Muscle of back (tissue), 13 donors: ENCODE measurements at places on chromosomes 6 and 20. TPM values are rescaled to one million over a fixed set of nuclear protein-coding genes. Genes with fewer than 3 reads are reported as not detected.
A peak's percentile ranks its signal among the peaks of the same experiment; 100 is the strongest.

ZC2HC1B gene
- polyA plus RNA-seq, result not detected

TP53TG5 gene
- 0.41 TPM for polyA plus RNA-seq

CAGE1 gene
- polyA plus RNA-seq, result not detected

BTN1A1 gene
- 0.12 TPM for polyA plus RNA-seq

CST3 gene
- 99.9 TPM for polyA plus RNA-seq

DNA sequence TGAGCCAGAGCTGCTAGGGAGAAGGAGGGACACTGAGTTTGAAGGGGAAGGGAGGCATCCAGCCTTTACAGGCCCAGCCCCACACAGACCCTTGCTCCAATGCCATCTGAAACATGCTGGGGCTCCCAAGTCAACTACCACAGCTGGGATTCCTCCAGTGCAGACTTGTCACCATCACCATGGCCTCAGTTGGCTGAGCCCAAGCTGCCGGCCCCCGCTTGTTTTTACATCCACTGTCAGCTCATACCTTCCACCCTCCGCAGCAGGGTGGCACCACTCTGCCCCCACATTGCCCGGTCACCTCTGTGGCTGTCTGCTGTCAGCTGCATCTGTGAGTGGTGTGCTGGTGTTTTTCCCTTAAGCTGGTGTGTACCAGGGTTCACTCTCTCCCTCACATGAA, 26.1 kb downstream of the GFOD1 start:
- DNase-seq, result no peak

- DNase-seq, result no peak
These were observed 18.9 kb downstream of the ZNF831 start for GRCh38 chr20:59182401-59183044.

DNA sequence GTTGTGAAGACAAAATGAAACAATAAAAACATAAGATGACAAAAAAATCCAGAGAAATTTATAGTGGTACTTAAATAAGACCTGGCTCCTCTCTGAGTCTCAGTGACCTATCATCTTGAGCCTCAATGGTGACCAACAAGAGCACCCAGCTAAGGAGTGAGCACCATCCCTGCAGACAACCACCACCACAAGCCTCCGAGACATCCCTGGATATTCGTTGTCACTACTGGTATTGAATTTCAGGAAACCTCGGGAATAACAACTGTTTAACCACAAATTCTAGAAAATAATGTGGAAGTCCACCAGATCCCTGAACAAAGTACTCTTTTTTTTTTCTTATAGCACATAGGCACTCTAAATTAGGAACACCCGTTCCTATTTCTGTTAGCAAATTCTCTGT, 32.2 kb upstream of the ADGRF5 start:
- no peak for DNase-seq

- DNase-seq, result peak; percentile 91
These were observed 15.0 kb downstream of the ZNF217 start for GRCh38 chr20:53578492-53579222.

DNA sequence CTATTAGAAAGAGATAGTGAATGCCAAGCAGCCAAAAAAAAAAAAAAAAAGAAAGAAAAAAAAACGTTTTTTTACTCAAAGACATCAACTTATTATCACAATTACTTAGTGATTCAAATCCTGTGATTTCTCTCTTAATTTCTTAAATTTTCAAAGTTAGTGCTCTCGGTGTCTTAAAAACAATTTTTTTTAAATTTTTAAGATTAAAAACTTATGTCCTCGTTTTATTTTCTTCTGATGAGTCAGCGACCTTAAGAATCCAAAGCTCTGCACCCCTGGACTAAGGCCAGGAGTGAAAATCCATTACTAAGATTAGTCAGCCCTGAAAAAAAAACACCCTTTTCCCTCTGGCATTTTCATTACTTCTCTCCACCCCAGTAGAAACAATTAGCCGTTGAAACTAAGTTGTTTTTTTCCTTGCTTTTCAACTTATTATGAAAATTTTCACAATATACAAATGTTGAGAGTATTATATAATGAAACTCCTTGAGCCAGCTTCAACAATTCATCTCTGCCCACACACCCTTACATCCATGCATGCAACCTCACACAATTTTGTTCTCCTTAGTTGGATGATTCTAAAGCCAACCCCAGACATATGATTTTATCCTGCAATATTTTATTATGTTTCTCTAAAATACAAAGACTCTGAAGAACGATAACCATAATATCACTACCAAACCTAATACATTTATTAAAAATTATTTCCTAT, 85.6 kb upstream of the CARMIL1 start:
- peak; percentile 92 for DNase-seq

DNA sequence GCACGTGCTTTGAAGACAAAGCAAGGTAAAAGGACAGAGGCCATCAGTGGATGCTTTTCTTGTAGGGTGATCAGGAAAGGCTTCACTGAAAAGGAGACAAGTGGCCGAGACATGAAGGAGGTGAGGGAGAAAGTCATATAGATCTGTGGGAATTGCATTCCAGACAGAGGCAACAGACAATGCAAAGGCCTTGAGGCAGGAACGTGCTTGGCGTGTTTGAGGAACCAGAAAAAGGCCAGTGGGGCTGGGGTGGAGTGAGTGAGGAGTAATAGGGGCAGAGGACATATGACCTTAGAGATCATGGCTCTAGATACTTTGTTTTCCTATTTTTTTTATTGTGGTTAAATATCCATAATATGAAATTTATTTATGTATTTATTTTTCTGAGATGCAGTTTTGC, 10.5 kb upstream of the SALL4 start:
- no peak for DNase-seq

GRCh38 chr6:82910820-82911219, 154.8 kb downstream of the UBE3D start:
- no peak for DNase-seq

DNA sequence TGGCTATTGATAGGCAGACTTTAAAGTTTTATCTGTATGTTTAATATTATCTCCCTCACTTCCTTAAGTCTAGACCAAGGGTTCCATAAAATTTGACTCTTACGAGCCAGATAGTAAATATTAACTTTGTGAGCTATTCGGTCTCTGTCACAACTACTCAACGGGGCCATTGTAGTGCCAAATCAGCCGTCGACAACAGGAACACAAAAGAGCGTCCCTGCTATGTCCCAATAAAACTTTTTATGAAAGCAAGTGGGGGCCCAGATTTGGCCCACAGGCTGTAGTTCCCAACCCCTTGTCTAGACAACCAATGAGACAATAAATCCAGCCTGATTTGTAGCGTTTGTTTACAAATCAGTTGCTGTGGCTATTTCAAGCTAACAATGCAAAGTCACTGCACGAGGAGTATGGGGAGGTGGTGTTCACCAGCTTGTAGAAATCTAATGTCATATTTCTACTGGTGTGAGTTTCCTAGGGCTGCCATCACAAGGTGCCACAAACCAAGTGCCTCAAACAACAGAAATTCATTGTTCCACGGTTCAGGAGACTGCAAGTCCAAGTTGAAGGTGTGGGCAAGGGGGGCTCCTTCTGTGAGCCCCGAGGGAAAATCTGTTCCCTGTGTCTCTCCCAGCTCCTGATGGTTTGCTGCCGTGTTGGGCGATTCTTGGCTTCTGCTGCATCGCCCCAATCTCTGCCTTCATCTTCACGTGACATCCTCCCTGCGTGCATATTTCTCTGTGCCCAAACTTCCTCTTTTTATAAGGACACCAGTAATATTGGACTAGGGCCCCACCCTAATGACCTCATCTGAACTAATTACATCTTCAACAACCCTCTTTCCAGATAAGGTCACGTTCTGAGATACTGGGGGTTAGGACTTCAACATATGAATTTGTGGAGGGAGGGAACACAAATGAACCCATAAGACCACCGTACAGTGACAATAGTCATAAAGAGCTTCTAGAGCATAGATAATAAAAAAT, 356.0 kb upstream of the JARID2 start:
- no peak for DNase-seq

DNA sequence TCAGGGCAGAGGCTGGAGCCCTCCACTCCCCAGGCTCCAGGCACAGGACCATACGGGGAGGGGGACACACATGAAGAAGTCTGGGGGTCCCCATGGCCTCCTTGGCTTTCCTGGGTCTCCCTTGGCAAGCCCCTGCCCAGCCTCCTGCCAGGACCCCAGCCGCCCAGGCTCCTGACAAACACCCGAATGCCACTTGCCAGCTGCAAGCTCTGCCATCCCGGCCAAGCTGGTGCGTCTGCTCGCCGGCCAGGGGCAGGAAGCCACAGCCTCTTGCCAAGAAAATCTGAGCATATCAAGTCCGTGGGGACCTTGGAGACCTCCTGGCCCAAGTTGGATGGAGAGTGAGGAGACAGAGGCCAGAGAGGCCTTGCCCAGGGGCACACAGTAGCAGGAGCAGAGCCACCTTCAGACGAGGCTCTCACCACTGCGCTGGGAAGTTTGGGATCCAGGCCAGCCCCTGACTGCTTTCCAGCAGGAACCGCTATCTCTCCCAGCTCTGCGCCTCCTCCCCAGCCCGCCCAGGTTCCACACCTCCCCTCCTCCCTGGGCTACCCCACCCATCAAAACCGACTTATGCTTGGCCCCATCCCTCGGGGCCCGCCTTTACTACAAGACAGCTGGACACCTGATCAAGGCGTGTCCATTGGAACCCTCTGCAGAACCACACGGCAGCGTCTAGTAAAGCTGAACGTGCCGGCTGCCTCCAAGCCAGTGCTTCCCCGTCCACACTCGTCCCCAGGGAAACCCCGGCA, 80.2 kb downstream of the GRM4 start:
- DNase-seq, result no peak

- DNase-seq, result no peak
These were observed 29.8 kb downstream of the ADGRG6 start for GRCh38 chr6:142331601-142332000.

GRCh38 chr6:47318236-47318989, 8.7 kb upstream of the TNFRSF21 start:
- no peak for DNase-seq

- DNase-seq, result no peak
These were observed 10.7 kb downstream of the DLL1 start for GRCh38 chr6:170279977-170280688.

DNA sequence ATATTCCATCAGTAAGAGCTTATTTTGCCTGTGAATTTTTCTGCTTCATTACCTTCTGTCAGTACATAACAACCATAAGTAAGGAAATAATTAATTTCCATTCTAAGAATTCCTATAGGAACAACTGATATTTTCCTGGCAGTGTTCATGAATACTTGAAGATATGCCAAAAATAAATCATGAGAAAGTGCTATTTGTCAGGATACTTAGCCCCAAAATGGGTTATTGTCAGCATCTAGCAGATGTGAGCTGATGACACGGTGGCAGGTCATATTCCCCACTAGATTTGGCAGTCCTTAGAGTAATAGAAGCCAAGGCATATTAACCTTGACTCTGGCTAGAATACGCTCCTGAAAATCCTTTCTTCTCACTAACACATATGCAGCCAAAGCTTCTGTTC, 43.2 kb upstream of the CRISP1 start:
- peak; percentile 70 for DNase-seq

DNA sequence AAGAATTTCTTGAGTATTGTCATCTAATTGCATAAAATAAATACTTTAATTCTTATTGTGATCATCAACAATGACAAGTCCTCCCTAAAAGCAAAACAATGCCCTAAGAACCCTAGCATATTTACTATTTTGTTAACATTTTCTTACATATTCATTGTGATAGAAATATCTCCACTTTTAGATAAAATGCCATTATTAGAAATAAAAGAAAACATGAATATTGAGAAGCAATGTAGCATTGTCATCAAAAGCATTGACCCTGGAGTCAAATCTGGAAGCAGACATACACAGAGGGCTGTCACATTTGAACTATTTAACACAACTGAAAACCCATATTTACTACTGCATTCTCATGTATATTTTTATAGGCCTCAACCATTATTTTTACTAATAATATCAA, 257.7 kb downstream of the SYNE1 start:
- no peak for DNase-seq

GRCh38 chr6:40524797-40525585, 62.2 kb downstream of the LRFN2 start:
- DNase-seq, result no peak

GRCh38 chr20:24984961-24985640, 7.5 kb downstream of the APMAP start:
- no peak for DNase-seq

DNA sequence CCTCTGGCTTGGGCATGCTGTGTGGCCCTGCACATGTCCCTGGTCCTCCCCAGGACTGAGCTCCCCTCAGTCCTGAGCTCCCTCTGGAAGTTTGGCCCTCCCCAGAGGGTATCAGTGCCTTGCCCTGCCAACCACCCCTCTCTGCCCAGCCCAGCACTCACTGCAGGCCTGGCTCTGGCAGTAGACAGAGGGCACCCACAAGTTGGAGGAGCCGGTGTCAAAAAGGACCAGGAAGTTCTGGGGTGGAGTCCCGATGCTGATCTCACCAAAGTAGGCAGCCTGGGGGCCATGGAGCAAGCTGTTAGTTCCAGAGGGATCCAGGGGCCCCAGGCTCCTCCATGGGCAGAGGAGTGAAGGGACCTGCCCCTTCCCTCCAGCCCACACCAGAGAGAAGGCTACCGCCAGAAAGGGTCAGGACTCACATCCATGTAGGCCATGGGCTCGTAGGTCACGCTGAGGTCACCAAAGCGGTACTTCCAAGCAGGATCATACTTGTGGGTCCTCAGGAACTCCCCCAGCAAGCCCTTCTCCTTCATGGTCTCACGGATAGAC, 2.9 kb downstream of the PGC start:
- no peak for DNase-seq

- DNase-seq, result no peak
These were observed 12.0 kb downstream of the LRP11 start for GRCh38 chr6:149852180-149852579.

DNA sequence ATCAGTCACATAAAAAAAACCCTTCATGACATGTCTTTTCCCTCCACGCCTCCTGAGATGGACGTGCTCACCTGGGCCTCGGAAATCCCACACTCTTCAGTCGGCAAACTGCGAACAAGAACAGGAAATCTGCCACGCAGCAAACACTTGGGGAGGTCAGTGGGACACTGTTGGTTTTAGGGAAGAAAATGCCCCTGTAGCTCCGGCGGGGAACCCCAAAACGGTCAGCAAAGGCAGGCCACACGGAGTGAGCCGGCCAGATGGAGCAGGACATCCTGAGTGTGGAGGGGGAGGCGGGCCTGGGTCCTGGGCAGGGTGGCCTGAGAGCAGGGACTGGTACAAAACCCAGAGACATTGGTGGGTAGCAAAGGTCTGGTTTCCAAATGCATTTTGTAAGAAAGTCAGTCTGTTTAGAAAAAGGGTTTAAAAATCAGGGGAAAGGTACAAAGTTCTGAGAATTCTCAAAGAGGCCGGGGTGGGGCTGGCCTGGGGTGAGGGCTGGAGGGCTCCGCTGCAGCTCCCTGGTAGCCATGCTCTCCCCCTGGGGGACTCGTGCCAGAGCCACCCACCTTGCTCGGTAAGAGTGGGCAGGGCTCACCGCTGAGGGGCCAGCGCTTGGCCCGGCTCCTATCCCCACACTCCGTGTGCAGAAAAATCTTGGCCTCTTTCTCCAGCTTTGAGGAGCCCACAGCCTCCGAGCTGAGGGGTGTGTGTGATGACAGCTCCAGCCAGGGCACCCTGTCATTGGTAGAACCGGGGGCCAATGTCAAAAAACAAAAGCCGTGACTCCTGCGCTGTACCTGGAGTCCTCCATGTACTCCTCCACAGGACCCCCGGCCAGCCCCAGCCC, 5.2 kb downstream of the SLC2A4RG start:
- no peak for DNase-seq
